ENCODE measurements at places on chromosomes 11 and 22.
A peak's percentile ranks its signal among the peaks of the same experiment; 100 is the strongest.

- no peak for DNase-seq
These were observed 63.7 kb downstream of the PPFIBP2 start for GRCh38 chr11:7577291-7578190.

DNA sequence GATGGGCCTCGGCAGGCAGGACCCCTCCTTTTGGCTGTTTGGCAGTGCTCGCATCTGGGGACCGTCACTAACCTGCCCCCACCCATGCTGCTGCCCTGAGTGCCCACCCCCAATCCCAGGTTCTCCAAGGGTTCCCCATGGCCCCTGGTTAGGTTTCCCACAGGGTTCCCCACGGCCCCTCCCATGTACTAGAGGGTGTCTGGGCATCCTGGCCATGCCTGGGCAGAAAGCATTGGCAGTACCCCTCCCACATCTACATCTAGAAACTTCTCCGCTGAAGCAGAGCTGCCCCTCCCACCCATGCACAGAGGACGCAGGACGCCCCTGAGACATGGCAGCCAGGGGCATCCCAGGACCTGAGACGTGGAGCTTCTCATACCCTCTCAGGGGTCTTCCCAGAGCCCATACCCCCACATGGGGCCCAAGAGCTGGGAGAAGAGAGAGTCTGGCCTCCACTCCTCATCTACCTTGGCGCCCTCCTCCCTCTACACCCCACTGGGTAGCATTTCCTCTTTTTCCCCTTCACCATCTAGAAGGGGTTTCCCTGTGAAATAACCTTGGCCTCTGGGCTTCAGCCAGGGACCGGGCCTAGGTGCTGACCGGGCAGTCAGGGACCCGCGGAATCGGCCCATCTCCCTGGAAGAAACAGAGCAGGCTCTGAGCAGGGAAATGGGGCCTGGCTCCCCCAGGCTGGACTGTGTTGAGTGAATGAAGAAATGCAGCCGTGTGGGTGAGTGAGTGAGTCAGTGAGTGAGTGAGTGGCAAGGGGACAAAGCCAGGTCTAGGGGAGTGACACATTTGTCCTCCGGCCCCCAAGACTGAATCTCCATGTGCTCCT, 987.3 kb downstream of the BRD1 start:
- no peak for DNase-seq

GRCh38 chr11:76635991-76636738, 34.4 kb downstream of the LRRC32 start:
- no peak for DNase-seq

- DNase-seq, result no peak
These were observed 221.2 kb upstream of the BLID start for GRCh38 chr11:122337241-122337640.

DNA sequence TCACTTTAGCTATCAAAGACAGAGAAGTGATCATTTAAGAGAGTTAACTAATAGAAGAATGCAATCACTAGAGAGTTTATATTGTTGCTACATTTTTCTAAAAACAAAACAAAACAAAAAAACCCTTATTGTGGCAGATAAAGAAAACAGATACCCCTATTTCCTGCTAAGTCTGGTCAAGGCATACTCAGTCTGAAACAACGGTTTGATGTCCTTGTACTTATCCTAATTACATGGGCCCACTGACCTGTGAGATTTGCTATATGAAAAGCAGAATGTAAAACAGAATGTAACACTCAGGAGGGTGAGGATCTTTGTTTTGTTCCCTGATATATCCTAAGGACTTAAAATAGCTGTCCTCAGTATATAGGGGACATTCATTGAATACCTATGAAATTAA, 24.6 kb downstream of the MAML2 start:
- DNase-seq, result no peak

- no peak for DNase-seq
These were observed 128.4 kb downstream of the OPCML start for GRCh38 chr11:133403900-133404299.

- no peak for DNase-seq
These were observed 106.2 kb downstream of the SHANK2 start for GRCh38 chr11:71145988-71146824.

DNA sequence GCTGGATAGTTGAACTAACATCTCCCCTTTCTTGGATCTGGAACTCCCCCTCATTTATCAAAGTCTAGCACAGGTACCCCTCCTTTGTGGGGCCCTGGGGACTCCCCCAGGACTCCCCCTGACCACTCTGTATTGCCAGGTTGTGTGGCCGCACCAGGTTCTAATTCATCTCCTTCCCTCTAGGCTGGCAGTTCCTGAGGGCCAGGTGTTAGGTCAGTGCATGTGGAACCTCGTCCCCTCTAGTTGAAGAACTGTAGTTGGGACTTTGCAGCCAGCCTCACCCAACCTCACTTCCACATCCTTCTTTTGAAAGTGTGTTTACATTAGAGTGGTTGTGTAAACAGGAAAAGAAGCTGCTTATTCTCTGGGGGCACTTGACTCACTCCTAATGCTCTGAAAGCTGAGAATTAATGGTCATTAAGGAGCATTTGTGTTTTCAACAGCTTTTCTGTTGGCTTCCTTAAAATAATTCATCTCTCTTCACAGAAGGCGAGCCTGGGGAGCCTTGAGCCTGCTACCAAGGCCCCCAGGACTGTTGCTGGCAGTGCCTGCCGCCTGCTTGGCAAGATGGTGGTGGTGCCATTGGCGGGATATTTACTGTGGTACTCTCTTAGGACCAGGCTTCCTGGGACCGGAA, 11.8 kb downstream of the UPB1 start:
- DNase-seq, result no peak

GRCh38 chr11:10838881-10839280, 19.0 kb downstream of the ZBED5 start:
- no peak for DNase-seq

- DNase-seq, result no peak
These were observed 117.5 kb upstream of the TOP3B start for GRCh38 chr22:22099833-22100812.

DNA sequence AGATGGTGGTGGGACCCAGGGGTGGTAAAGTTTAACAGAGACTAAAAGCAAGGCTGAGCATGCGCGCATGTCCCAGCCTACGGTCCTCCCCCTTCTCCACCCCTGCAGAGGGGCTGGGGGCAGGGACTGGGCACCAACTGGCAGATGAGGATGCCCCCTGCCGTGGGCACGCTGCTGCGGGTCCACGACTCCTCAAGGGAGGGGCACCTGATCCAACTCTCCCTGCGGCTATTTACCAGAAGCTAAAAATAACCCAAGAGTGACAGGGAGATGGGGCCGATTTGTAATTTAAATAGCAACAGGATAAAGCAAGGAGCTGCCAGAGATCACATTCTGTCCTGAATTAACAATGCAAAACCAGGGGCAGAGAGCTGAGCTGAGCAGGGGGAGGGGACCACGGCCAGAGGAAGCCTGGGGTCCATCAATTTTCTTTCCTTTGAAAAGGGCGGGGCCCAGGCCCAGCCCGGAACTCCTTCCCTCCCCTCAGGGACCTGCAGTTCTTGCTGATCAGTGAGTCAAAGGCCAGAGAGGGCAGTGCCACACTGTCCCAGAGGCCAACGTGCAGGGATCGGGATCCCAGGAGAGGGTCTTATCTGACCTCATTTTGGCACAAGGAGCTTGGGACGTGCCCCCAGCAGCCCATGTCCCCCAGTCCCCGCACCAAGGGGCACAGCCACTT, 8.1 kb upstream of the DGKZ start:
- no peak for DNase-seq

- DNase-seq, result no peak
These were observed 2.5 kb downstream of the CD81 start for GRCh38 chr11:2379466-2380174.

DNA sequence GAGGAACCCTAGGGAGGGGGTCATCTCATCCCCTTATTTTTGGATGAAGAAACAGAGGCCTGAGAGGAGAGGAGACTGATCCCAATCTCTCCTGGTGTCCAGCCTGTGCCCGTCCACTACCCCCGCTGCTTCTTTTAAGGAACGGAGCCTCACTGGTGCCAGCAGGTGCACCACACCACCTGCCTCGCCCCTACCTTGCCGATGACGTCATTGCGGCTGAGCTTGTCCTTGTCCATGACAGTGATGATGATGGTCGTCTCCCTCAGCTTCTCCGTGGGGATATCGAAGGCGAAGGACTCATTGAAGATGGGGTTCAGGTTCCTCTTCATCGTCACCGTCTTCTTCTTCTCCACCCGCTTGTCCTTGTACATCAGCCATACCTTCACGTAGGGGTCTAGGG, 14.3 kb downstream of the LRRC10B start:
- DNase-seq, result no peak

DNA sequence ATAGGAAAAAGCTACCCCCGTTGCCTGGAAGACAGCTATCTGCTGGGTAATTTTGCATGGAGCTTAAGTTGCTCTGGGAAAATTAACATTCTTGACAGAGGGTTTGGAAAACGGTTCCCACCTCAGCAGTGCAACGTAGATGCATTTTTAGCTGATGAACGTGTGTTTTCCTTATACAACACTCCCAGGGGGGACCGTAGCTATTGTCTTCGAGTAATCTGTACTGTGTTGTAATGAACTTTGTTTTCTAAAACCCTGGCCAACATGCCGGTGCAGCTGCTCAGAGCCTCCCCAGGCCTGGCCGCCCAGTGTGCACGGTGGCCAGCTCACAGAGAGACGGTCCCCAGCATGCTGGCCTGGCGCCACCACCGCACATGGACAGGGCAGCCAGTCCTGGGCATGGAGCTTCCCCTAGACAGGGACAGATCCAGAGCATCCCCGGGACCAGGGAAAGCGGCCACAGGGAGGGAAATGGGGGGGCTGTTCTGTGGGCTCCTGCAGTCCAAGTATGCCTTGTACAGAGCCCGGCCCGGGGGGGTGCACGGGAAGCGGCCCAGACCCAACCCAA, 2.2 kb downstream of the TNNT3 start:
- no peak for DNase-seq

- no peak for DNase-seq
These were observed 22.9 kb downstream of the TCF20 start for GRCh38 chr22:42247596-42247995.

DNA sequence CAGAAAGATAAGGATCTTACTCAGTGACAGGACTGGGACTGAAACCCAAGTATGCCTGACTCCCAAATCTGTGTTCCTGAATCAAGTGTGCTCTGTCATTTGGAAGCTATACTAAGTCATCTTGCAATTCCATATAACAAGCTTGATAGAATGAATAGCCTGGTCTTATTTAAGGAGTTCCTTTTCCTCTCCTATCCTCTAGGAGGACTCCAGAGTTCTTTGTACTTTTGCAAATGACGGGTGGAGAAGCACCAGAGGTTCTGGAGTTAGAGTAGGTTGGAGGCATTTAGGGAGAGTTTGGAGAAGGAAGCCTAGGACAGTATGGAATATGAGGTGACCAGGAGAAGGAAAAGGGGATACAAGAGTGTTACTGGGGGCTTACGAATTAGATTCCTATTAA, 92.9 kb upstream of the RCN1 start:
- no peak for DNase-seq

- DNase-seq, result no peak
These were observed 4.7 kb downstream of the FADS2 start for GRCh38 chr11:61832754-61833153.

GRCh38 chr22:36963302-36963701, 49.9 kb downstream of the CSF2RB start:
- no peak for DNase-seq

GRCh38 chr11:89175796-89176195, 1.9 kb upstream of the TYR start:
- DNase-seq, result no peak

- no peak for DNase-seq
These were observed 23.6 kb downstream of the RCOR2 start for GRCh38 chr11:63893355-63893754.

GRCh38 chr11:112516261-112516660, 255.6 kb upstream of the PLET1 start:
- DNase-seq, result no peak

GRCh38 chr11:12746593-12747097, 72.4 kb downstream of the TEAD1 start:
- peak; percentile 74 for DNase-seq

- no peak for DNase-seq
These were observed 601.7 kb upstream of the ANO3 start for GRCh38 chr11:25730230-25730629.

DNA sequence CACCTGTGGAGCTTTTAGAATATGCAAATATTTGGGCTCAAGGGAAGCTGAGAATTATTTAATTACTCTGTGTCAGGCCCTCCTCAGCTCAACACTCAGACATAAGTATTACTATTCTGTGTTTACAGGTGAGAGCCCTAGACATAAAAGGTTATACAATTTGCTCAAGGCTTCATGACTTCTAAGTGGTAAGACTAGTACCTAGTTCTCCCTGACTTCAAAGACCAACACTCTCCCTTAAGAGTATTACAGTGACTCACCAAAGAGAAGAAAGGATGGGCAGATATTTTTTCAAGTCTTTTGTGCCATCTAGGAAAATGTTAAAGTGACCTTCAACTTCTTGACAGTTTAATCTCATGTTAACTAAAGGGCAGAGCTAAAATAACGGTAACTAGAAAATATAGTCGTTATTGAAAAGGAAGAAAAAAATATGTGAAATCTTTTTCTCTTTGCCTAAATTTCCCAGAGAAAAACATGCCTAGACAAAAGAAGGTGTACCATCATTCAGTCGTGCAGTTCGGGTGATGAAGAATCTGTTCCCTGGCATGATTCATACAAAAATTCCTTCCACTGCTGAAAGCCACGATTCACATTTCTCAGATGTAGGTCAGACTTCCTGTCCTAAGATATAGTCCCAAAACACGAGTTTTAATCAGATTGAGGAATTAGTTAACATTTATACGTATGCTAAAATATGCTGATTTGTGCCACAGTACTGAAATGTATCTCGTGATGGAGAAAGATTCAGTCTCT, 849.1 kb upstream of the API5 start:
- DNase-seq, result no peak

All from AG08396 (cell line).